ENCODE measurements at places on chromosomes 6 and 20.

DNA sequence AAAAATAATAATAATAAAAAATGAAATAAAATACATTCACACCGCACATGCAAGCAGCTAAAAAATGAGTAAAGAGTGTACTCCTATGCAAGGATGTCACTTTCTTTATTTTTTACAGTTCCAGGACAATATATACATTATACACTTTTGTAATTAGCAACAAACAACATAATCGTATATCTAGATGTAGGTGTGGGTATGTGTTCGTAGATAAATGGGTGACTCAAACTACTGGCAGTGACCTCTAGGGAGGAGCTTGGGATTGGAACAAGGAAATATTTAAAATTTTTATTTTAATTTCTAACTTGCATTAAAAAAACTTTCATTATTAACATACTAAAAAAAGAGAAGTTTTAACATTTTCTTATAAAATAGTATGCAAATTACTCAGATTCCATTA, 86.1 kb upstream of the MYLIP start:
- DNase-seq, result no peak

- no peak for DNase-seq
These were observed 24.2 kb downstream of the MGME1 start for GRCh38 chr20:17992847-17993513.

DNA sequence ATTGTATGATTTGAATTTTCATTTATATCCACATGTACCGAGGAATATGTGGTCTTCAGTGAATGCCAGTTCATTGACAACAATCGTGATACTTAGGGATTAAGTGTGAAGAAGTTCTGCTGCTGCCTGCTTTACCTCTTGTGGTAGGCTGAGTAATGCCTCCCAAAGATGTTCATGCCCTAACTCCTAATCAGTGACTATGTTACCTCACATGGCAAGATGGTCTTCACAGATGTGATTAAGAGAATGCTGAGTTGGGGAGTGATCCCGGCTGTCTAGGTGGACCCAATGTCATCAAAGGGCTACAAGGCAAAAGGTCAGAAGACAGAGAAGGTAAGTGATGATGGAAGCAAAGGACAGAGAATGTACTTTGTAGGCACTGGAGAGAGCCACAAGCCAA, 181.0 kb downstream of the FOXC1 start:
- no peak for DNase-seq

- DNase-seq, result no peak
These were observed 92.1 kb downstream of the SYNJ2 start for GRCh38 chr6:158073776-158074175.

- no peak for DNase-seq
These were observed 116.7 kb downstream of the JPH2 start for GRCh38 chr20:44070139-44070900.

DNA sequence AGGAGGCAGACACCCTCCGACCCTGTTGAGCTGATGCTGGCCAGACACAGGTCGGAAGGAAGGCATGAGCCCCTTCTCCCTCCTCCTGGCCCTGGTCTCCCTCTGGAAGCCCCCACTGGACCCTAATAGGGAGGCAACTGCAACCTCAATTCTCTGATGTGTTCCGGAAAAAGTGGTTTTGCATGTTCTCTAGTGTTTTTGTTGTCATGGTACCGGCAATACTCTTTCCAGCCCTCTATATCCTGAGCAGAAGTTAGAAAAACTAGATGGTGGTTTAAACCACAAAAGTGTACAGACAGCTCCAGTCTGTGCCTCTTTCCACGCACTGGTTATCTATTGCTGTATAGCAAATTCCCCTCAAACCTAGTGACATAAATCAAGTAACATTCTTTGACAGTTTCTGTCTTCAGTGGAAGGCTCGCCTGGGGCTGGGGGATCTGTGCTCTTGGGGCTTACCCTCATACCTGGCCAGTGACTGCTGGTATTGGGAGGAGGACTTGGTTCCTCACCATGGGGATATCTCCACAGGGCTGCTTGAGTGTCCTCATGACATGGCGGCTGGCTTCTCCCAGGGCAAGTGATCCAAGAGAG, 37.0 kb downstream of the SYTL3 start:
- no peak for DNase-seq

GRCh38 chr6:95294043-95294442, 283.3 kb upstream of the MANEA start:
- no peak for DNase-seq

DNA sequence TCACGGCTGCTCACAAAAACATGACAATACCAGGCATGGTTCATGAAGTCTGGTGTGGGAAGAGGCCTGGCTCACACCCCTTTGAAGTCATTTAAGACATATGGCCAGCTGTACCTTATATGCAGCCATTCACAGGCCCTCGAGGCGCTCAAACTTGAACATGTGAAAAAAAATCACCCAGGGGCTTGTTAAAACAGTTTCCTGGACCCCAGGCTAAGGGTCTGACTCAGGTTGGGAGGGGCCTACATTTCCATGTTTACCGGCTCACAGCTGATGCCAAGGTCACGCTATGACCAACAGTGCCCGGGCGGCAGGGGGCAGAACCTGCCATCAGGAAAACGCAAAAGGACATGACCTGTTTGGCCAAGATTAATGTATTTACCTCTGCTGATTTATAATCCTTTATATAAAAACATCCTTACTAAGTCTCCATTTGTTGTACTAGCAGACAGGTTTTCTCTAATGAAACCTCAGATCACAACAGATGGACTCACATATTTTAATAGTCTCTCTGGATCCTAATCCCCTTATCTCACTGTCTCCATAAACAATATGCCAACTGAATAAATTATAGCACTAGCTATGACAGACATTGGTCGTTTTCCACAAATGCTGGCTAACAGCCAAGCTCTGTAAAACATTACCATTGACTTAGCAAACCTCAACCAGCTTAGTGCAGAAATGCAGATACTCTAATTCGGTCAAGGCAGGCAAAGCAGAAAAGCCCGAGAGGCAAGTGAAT, 19.9 kb downstream of the EZR start:
- DNase-seq, result peak; percentile 28

- no peak for DNase-seq
These were observed 5.2 kb upstream of the TP53RK start for GRCh38 chr20:46694484-46694883.

DNA sequence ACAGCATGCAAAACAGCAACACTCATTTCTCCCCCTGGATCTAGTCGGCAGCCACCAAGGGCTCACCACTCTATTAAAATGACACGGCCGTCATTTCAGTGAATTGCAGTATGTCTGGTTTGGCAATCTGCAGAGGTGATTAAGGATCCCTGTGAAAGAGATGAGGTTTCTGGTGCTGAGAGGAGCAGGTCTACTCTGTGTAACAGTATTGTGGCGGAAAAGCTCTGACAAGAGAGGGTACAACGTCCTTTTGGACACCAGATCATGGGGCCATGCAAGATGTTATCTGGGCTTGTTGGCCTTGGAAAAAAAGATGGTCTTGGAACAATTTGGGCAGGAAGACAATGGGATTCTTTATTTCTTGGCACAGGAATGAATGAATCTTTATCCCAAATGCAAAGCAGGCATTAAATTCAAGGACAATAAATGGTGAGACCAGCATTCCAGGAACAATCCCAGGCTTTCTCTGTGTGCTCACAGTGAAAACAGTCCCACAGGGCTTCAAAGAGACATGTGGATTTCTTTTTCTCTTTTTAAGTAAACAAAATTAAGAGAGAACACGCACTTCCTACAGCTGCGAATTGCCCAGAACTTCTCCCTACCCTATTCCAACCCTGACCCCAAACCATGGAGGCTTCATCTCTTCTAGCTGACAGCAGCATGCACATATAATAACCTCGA, 33.7 kb upstream of the ADGRF1 start:
- DNase-seq, result no peak

GRCh38 chr6:79538106-79538971, 1.1 kb upstream of the LCA5 start:
- DNase-seq, result no peak

- no peak for DNase-seq
These were observed 84.1 kb downstream of the SLC23A2 start for GRCh38 chr20:4916971-4917881.

DNA sequence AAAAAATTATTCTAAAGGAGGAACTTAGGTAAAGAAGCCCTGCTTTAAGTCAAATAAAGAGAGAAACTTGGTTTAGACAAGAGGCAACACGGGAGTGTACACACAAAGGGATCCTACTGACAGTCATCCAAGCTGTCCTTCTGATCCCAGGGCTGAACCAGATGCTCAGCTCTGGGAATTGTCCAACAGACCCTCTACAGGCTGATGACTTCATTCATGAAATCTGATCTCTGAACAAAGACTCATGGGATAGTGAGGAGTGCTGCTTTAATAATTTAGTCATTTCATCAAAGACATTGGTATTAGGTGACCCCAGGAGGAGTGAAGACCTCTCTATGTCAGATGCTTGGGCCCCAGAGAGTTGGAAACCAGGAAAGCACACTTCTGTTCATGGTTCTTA, 65.6 kb upstream of the ARMH2 start:
- no peak for DNase-seq

DNA sequence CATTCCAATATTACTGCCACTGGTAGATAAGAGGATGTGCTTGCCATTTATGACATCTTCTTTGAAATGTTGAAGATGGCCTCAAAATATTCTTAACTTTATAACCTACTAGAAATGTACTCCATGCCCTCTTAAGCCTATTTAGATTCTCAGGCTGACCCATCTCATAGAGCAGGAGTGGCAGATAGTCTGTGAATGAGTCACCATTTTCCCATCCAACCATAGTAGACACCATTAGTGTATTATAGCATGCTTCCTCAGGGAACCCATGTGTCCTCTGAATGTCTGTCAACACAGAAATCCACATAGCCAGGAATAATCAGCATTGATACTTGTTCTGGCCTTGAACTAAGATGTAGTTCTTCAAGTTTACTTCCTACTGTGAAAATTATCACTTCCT, 150.2 kb downstream of the IMPG1 start:
- DNase-seq, result no peak

DNA sequence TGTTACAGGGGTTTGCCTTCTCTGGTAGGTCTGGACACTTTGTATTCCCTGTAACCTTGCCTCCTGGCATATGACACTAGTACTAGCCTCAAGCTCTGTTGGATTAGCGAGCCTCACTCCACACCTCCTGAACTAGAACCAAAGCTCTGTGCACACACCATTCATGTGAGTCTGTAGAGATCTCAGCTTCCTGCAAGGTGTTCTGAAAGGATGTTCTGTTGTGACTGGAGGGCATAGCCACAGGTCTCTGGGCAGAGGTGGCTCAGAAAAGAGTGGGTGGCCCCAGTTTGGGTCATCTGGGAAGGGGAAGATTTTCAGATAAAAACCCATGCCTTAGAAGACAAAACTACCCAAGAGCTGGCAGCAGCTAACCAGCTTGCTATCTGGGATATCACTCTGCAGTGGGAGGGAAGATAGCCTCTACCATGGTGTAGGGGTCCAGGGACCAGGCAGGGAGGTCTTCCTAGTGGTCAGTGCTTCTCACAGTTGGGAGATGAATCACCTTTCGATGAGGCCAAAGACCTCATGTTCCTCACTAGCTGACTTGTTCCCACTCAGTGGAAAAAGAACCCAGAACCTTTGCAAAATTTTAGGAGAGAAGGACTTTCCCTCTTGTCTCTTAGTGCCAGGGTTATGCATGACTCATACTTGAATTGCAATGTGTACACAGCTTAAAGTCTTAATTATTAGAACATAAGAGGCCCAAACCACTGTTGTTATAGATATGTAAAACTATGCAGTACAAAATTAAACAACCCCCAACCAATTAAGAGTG, 41.4 kb downstream of the HLA-F start:
- no peak for DNase-seq

DNA sequence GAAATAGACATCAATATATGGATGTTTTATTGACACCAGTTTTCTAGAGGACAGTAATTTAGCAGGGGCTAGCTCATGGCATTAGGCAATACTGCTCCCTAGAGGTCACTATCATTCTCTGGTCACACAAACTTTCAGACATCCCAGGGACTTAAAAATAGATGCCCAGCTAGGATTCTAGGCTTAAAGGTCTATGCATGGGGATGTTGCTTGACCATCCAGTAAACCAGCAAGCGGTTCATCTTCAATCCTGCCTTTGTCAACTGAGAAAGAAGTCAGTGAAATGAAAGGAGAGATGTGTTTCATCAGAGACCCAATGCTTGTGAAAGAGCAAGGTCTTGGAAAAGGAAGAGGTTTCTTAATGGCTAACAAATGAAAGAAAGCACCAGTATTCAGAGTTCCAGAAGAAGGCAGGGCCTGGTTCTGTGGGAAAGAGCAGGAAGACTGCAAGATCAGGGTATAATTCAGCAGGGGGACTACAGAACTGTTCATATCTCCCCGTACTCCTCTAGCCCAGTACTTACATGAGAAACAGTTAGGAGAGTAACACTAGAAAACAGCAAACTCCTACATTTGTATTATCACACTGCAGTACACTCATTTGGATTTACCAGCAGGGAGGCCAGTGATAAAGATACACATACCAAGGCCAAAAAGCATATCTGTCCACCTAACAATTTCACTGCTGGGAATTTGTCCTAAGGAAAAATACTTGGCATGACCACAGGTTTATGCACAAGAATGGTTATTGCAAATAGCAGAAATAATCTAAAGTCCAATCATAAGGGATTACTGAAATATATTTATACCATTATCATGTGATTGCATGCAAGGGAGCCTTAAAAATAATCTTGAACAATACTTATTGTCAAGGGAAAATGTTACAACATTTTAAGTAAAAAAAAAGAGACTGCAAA, 151.4 kb upstream of the LAMA2 start:
- peak; percentile 34 for DNase-seq

- DNase-seq, result no peak
These were observed 151.7 kb downstream of the DST start for GRCh38 chr6:56490993-56491392.

DNA sequence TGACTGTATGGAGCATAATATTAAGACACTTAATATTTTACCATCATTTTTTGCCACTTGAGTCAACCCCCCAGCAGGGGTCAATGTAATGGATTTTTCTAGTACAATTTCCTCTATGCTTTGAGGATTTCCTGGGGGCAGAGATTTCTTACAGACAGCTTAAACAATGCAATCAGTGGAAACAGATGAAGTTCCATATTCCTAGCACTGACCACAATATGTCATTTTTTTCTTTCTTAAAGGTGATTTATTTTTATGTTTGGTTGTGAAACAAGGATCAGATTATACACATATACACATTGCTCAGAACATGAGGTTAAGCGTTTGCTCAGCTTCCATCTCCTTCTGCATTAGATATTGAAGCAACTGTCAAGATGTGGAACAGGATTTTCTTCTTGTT, 82.0 kb upstream of the ID4 start:
- DNase-seq, result no peak

- DNase-seq, result no peak
These were observed 142.9 kb downstream of the ADGRB3 start for GRCh38 chr6:68777956-68778355.

GRCh38 chr6:33628401-33628964, 7.4 kb downstream of the ITPR3 start:
- no peak for DNase-seq

- no peak for DNase-seq
These were observed 120.1 kb downstream of the SYCP2 start for GRCh38 chr20:59813126-59813947.

GRCh38 chr6:150005761-150006651, 19.3 kb downstream of the RAET1L start:
- no peak for DNase-seq

All from AG09309 (cell line).